ENCODE measurements at places on chromosomes 5 and 9.

GRCh38 chr5:93343570-93343969 lies 237.4 kb downstream of the NR2F1-AS1 start:
- no peak for DNase-seq

DNA sequence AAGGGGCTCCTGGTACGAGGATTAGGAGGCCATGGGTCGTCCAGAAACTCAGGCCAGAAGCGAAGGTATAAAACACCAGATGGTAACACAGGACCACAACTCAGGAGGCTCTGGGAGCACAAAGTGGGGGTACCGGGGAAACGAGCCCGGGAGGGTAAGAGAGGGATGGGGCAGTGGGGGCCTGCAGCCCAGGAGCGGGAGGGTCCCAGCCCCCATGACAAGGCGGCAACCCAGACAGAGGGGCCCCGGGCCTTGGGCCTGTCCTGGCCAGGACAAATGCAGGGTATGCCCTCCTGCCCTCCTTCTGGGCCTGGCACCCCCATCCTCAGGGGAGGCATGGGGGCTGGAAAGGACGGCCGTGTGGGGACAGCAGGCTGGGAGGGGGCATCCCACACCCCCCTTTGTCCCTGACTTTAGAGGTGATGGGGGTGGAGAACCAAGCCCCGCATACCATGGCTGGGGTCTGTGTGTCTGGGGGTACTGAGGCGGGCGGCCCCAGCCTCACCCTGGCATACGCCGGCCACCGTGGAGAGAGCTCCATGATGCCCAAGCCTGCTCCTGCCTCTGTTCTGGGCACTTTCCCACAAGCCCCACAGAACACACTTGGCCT lies 47.0 kb upstream of the EXOC3 start:
- DNase-seq: no peak

DNA sequence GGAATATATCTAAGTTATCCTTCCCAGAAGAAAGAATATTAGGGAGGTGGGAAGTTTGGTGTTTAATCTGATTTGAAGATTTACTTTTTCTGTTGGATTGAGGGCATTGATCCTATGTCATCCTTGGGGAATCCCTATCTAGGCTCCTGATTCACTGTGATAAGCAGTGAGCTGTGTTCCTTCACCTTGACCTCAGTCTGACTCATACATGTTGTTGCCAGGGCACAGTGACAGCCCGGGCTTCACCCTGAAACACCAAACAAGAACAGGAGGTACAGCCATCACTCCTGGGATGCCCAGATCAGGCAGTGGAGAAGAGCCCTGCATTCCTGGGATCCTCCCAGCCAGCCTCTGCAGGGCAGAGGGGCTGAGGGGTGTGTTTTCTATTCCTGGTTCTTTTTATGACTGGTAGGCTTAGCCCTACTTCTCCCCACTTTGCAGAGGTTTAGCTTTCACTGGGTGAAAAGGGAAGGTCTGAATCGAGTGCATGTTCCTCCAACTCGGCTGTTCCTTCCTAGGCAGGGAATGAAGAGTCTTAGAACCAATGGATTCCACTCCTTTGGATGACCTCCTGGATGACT lies 3.1 kb upstream of the FAM53C start:
- DNase-seq: no peak

GRCh38 chr5:348726-349125 lies 27.2 kb downstream of the AHRR start:
- DNase-seq: no peak

GRCh38 chr5:59943452-59944113 lies 50.1 kb upstream of the PDE4D start:
- DNase-seq: no peak

DNA sequence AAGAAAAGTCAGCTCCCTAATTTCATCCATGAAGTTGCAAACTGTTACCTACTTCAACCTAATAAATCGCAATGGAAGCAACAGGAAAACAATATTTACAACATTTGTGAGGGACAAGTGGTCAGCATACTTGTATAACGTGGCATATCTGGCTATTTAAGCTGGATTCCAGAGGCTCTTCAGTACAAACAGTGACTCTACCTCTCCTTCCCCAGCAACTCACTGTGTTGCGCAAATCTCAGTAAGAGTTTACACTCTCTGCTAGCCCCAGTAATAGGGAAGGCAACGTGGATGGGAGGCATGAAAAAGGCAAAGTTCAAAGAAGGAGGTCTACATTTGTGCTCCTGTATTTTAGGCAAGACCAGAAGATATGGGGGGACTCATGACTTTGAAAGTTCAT lies 18.9 kb upstream of the SEMA5A start:
- no peak for DNase-seq

- no peak for DNase-seq
These were observed 7.9 kb upstream of the NEUROG1 start for GRCh38 chr5:135543485-135544304.

- no peak for DNase-seq
These were observed 57.8 kb downstream of the RORB start for GRCh38 chr9:74554751-74555419.

DNA sequence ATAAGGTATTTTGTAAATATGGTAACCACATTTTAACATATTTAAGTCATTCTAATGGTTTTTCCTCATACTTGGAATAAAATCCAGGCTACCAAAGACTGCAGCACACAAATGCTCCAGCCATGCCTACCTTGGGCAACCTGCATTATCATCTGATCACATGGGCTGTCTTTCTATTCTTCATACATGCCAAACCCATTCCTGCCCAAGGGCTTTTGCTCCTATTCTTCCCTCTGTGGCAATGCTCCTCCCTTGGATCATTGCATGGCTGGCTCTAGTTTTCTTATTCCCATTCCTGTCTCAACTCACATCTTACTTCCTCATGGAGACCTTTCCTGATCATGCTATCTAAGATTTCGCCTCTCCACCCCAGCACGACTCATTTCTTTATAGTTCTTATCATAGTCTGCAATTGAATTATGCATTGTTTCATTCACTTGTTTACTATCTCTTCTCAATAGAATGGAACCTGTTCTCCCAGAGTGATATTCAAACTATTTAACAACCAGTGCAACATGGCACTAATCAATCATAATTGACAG lies 54.9 kb upstream of the C5orf46 start:
- no peak for DNase-seq

DNA sequence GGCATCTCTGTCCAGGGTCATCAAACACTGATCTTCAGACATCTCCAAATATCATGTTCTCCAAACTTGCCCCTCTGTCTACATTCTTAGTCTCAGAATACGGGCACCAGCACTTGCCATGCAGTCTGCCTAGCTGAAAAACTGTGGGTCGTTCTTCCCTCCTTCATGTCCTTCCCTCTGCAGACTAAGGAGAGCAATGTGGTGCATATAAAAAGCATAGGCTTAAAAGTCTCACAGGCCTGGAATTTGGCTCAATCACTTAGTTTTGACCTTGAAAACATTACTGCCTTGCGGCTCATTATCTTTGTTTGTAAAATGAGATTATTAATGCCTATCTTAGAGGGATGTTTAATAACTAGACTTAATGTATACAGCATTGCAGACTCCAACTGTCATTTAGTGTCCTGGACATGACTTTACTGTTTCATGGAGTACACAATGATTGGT lies 362.8 kb downstream of the NPR3 start:
- no peak for DNase-seq

GRCh38 chr5:33223563-33224284 lies 217.0 kb upstream of the TARS1 start:
- no peak for DNase-seq

DNA sequence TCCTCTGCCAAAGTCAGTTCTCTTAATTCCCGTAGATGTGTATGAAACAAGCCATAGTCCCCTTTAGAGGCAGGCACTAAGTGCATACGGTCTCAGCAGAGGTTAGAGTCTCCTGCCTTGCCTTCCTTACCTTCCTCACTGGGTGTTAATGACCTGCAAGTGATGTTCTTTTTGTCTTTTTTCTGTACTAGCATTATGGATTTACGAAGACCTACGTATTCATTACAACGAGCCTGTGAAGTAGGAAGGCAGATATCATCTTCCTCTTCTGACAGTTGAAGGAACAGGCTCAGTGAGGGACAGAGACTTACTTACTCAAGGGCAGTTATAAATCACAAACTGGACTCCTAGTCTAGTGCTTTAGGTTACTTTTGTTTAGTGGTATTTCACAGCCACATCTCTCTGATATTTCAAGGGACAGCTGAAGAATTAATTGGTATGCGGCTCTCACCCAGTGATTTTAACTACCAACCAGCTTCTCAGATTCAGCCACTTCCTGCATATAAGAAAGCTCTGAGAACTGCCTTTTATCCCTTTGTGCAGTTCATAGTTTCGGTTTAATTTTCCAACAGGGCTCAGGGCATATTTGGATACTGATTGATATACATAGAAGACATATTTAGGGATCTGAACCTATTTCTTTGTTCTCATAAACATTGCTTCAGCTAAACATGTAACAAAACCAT lies 85.1 kb upstream of the CKMT2 start:
- DNase-seq: no peak

- no peak for DNase-seq
These were observed 93.7 kb upstream of the MRPS30 start for GRCh38 chr5:44714871-44715561.

GRCh38 chr9:81562231-81563019 lies 126.9 kb downstream of the TLE1 start:
- no peak for DNase-seq

DNA sequence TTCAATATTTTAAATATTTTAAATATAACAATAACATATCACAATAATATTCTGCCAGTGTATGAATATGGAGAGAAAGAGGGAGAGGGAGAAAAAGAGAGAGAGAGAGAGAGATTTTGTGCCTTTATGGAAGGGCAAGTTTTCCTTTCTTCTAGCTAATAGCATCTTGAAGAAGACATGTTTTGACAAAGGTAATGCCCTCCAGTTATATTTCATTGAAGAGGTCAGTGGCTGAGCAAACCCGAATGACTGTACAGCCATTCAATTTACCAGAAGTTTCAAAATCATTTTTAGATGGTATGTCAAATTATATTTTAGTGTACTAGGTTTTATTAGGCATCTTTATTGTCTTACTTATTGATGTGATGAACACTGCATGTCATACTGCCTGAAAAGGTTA lies 139.3 kb downstream of the EMB start:
- DNase-seq: no peak

GRCh38 chr5:171309276-171310211 lies 496 bp downstream of the TLX3 start:
- DNase-seq: no peak

DNA sequence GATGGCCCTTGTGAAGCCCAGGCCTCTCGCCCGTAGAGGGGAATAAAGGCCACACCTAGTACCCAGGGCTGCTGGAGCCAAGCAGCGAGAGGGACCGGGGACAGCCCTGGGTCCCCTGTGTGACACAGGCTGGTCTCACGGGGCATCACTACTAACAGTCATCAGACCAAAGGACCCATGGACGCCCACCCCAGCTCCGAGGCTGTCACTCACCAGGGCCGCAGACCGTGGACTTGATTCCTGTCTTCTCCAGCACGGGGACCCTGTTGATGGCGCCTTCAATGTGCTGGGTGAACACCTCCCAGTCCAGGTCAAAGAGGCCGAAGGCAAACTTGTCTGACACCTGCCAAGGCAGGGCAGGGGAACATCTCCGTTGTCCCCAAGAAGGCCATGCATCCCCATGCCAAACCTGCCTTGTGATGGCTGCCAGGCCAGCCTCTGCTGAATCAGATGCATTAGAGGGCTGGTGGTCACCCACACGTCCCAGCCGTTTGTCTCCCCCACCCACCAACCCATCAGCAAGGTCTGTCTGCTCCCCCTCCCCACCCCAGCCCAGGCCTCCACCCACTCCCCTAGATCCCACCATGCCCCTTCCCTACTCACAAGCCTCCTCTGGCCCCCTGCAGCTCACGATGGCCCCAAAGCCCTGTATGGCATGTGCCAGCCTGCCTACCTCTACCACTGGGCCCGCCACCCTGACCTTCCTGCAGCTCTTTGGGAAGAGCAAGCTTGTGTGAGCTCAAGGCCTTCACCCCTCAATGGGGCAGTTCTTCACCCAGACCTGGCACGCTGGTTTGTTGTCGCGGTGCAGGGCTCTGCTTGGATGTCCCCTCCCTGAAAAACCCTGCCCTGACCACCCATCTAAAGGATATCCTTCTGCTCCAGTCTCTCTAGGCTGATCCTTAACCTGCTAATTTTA lies 20.8 kb downstream of the SARDH start:
- DNase-seq: no peak

- DNase-seq: no peak
These were observed 226.4 kb upstream of the WWC1 start for GRCh38 chr5:168064933-168065622.

DNA sequence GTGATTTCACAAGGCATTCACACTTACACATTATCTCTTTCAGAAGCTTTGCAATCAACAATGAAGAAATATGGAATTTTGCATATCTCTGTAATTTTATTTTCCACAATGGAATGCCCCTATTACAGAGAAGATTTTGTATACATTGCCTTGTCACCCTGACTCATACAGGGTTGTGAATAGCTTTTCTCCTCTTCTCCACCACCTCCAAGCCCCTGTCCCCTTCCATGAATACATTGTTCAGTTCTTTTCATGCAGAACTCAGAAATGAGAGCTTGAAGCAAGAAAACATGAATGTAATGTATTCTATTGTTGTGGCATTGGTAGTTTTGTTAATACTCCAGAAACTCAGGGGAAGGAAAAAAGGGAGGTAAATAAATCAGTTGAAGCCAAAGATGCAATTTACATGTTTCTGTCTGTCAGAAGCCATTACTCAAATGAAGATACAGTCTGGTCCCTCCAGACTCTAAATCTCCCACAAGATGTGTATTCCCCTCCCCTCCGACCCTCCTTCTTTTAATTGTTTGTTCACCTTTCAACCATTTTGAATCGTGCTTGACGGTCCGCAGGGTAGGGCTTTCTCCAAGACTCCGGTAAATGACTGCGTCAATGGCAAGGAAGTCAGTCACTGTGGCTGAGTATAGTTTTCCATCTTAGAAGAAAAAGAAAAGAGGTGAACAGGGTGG lies 86.1 kb downstream of the SEMA6A start:
- DNase-seq: no peak

Data from T follicular helper cell (primary cell).